ENCODE measurements at places on chromosomes 7 and 10.

DNA sequence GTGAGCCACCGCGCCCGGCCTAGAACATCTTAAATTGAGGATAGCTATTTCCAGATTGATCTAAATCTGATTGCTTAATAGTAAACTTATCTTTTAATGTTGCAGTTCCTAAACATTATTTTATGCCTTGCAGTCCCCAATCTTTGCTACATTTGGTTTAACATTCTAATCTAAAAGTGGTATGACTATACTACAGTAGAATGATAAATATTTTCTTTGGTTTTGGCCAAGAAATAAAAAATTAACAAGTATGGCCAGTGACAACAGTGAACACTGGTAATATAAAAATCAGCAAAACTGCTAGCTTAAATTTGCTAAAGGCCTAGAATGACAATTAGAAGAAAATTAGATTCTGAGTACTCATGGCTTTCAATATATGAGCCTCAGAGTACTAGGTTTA lies 73.5 kb downstream of the CDK6 start:
- no peak for DNase-seq

DNA sequence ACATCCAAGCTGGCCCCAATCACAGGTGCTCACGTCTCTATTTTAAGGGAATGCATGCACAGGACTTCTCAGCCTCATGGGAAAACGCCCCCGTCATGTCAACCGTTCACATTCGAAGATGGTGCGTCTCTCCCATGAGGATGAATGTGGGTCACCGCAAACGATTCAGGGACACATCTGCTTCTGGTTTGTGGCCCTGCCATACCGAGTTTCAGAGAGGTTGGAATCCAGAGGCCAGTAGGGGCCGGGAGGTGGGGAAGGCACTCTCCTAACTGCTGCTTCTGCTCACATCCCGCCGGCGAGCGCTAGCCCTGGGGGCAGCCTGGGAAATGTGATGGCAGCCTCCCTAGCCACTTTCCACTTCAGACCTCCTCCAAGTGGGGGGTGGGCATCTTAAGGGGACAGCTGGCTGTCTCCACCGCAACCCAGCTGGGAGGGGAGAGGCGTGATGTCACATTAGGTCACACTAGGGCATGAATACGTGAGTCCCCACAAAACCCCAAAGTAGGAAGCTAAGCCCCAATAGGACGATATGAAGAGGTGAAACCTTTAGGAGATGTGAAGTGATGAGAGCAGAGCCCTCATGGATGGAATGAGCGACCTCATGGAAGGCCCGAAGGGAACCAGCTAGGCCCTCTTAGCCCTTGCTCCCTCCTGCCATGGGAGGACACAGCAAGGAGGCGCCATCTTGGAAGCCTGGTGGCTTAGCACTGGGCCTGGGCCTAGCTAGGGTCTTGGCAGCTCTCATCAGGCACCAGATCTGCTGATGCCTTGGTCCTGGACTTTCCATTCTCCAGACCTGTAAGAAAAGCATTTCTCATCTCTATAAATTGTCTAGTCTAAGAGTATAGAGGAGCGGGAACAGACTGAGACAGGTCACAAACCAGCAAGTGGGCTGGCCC lies 107.8 kb downstream of the TCERG1L start:
- no peak for DNase-seq

DNA sequence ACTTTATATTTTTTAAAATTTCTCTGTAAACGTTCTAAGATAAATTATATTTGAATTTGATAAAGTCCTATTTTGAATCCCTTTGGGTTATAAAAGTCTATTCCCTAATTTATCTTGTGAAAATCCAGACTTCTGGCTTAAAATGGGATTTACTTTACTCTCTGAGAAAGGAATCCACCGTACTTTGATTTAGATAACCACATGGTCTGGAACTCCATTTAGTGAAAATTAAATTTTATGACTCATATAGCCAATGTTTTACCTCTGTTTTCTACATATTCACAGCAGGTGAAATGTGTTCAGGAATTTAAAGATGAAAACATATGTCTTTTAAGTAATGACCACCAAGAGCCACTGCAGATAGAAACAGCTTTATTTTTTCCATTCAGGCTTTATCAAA lies 141.8 kb upstream of the FGFR2 start:
- no peak for DNase-seq

DNA sequence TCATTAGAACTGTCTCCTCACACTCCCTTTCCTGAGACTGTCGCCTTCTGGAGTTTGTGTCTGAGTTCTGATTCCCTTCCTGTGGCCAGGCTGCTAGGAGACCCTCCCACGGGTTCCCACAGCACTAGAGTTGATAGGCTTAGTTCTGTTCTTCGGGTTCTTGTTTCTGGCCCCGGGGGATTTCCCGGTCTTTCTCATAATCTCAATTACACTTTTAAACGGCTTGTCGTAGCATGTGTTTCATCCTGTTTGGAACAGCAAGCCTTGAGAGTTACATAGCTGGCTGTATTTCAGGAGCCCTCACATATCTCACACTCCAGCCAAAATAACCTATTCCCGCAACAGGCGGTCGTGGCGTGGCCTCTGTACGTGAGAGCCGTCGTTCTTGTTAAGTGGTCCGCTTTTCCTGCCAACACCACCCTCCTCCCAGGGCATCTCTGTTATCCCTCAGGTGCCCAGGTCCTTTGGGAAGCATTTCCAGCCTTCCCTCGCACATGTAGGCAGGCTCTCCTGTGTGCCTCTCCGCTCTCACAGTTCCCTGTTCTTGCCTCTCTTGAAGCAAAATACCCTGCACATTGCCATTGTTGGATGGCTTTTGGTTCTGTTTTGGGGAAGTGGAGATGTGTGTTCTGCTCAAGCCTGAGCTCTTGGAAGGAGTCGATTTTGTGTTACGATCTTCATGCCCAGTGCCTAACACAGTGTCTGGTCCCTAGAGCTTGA lies 46.0 kb downstream of the CDC123 start:
- DNase-seq = no peak

DNA sequence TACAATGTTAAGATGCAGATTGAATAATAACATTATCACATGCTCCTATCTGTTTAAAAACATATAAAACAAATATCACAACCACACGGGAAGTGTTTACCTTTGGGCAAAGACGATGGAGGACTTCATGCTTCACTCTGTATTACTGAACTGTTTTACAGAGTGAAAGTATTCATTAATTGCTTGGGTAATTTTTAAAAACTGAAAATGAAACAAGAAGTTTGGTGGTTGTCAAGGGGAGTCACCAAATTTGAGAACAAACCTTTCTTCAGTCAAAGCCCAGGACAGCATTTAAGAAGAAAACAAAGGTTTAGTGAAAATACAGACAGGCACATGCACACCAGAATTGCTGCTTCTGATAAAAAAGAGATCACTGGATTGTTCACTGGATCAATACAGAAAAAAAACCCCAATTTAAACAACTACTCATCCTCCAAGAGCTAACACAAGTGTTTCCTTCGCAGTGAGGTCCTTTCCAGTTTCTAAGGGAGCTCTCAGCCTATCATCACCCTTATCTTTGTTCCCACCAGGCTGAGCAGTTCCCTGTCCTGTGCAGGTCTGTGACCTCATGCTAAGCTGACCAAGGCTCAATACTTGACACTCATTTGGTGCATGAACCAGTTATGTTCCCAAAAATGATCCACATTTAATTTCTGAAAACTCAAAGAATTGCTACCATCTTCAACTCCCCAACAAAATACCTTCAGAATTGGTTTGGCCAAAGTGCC lies 8.8 kb downstream of the PARP12 start:
- DNase-seq = no peak

DNA sequence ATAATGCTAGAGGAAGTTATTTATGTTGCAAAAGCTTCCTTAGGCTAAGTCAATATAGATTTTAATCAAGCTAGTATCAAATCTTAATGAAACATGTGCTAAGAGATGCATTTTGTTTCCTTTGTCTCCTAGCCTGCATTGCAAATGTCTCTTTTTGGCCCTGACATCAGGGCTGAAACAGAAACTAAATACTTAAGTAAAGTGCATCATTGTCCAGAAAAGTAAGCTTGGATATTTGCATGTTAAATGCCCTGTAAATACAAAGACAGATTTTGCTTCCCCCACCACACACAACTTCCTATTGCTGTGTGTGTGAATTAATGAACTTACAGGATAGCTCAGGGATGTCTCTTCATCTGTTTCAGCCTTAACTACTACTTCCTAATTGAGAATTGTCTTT lies 10.0 kb upstream of the STAMBPL1 start:
- DNase-seq = no peak

DNA sequence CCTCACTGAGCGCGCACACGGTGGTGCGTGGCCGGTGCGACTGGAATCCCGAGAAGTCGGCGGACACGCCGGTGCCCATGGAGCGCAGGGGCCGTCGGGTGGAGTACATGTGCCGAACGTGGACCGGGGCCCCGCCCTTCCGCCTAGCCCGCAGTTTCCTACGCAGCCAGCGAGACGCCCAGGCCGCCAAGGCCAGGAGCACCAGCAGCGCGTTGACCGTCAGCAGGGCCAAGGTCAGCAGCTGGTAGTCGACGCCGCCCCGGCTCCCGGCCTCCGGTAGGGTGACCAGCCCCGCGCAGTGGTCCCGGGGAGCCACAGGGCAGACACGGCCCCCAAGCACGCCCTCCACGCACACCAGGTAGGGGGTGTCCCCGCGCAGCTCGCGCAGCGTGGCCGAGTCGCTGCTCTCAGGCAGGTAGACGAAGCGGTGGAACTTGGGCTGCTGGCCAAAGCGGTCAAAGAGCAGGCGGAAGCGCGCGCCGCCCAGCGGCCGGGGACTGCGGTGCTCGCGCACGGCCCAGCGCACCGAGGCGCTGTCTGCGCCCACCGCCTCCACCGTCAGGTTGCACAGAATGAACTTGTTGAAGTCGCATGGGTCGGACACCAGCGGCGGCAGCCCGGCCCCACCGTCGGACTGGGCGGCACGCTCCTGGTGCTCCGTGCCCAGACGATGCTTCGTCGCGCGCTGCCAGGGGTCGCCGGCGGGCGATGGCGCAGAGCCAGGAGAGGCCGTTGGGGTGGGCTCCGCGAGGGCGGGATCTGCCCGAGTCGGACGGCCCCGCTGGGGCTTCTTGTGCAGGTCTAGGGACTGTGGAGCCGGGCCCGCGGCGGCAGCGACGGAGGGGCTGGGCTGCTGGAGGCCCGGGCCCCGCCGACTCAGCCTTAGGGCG lies 2.2 kb downstream of the TRIL start:
- no peak for DNase-seq

GRCh38 chr10:113236998-113237397 lies 287.0 kb downstream of the TCF7L2 start:
- DNase-seq = no peak

GRCh38 chr7:127913686-127914085 lies 117.6 kb downstream of the LRRC4 start:
- no peak for DNase-seq

- DNase-seq = no peak
Observed at GRCh38 chr10:50645236-50645635, 21.5 kb upstream of the SGMS1 start.

DNA sequence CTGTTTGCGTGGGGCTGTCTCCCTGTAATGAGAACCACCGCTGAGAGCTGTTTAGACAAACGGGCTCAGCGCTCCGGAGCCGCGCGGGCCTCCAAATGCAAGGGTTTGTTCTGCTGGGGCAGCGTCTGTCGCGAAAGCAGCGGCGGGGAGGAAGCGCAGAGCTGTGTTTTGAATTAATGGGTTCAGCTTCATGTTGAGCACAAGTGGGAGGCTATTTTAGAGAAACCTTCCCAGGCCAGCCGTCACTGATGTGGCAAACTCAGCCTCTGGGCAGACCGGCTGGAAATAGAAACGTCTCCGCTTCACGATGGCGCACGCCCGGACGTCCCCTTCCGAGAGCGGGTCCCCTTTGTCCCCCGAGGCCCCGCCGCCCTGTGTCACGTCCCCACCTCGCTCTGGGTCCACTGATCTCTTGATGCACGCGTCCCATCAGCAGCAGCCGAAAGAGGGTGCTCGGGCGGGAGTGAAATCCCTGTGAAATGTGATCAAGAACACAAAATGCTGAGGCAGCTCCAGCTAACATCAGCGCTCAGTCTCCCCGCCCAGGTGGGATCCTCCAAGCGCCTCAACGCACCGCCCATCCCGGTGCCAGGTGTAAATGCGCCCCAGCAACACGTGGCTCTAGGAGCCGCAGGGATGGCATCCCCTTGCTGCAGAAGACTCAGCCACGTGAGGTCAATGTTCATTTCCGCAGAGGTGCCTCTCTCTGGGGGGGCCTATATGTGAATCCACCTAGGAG lies 44.9 kb downstream of the BAMBI start:
- no peak for DNase-seq

- no peak for DNase-seq
Observed at GRCh38 chr7:116340201-116340847, 130.0 kb downstream of the TES start.

DNA sequence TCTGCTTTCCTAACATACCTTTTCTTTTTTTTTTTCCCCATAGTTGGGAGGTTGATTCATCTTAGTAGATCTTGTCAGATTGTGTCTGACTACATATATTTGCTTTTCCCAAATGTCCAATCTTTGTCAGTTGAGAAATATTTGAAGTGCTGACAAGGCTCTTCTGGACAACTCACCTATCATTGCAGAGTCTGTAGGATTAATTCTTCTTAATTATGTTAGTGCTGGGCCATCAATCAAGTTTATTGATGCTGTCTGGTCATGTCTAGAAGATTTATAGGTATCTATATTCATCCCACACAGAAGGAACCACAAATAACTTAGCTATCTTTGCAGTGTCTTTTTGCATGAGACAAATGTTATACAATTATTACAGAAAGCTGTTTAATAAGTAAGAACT lies 310.6 kb downstream of the ACTR3B start:
- no peak for DNase-seq

DNA sequence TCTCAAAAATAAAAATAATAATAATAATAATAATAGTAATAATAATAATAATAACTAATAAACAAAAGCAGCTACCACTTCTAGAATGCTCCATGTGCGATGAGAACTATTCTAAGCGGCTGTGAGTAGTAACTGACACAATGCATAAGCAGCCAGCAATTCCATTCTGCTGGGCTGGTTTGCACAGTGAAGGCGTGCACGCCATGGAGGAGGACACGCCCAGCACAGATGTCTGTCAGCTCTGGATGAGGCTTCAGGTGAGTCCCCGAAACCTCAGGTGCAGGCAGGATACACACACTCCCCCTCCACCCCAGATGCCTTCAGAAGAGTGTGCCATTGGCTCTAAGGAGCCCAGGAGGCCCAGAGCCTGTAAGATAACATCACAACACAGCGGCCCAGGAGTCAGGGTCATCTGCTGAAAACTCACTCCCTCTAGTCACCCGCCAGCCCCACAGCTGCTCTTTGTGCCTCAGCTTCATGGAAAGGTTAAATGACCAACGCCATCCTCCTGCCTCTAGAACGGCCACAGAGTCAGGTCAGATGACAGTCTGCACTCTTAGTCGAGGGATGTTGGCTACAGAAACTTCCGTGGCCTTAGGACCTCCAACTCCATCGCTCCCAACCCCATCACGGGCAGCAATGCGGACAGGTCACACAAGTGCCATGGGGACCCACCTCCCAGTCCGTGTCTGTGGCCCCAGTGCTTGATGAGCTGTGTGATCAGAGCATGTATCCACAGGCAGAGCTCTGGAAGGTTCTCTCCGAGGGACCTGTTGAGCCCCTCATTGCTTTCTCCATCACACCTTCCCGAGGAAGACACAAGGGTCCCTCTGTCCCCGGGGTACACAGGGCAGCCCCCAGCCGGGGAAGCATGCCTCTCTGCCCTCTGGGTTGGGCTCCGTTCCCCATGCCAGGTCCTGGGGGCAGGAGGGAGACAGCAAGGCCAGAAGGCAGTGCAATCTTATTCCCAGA lies 103.9 kb downstream of the CTBP2 start:
- no peak for DNase-seq

GRCh38 chr7:51369746-51370145 lies 53.1 kb upstream of the COBL start:
- no peak for DNase-seq
